ENCODE measurements at places on chromosomes 3 and 15.

DNA sequence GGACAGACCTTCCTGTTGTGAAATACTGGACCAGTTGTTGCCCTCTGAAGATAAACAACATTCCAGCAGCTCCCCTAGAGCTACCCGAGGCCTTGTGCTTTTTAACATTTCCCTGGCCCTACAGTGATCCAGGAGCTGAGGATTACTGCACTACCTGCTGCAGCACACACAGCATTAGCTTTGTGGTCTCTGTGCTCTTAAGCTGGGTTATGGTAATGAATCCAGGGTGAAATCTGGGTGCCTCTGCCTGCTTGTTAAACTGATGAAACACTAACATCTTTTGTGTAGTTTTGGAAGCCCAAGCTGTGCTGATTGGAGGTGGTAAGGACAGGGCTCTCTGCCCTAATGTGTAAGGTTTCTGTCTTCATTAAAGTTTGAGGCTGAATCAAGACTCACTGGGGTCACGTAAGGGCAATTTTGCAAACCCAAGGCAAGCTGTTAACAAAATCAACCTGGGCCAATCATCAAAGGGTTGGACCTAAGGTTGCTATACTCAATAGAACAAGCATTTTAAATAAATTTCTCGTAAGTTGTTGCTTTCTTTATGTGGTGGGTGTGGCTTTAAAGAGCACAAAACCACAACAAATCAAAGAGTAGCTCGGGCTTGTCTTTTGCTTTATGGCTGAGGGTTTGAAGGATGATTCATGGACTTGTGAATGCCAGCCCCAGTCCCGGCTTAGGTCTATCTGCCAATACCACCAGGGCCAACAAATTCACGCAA lies 183.9 kb downstream of the TPRG1 start:
- peak; percentile 11 for DNase-seq

DNA sequence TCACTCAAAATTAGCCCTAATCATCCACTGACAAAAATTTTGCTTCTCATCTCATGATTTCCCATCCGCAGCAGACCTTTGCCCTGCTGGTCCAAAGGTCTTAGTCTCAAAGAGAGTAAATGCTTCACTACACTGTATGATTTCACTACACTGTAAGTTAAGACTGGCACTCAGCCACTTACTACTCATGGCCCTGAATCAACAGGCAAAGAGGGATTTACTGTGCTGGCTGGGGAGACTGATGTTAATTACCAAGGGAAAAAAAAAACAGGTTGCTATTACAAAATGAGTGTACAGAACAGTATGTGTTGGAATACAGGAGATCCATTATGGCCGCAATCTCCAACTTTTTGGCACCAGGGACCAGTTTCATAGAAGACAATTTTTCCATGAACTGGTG lies 214.8 kb downstream of the ZMAT3 start:
- DNase-seq = no peak

GRCh38 chr3:126947429-126947828 lies 35.5 kb upstream of the PLXNA1 start:
- no peak for DNase-seq

DNA sequence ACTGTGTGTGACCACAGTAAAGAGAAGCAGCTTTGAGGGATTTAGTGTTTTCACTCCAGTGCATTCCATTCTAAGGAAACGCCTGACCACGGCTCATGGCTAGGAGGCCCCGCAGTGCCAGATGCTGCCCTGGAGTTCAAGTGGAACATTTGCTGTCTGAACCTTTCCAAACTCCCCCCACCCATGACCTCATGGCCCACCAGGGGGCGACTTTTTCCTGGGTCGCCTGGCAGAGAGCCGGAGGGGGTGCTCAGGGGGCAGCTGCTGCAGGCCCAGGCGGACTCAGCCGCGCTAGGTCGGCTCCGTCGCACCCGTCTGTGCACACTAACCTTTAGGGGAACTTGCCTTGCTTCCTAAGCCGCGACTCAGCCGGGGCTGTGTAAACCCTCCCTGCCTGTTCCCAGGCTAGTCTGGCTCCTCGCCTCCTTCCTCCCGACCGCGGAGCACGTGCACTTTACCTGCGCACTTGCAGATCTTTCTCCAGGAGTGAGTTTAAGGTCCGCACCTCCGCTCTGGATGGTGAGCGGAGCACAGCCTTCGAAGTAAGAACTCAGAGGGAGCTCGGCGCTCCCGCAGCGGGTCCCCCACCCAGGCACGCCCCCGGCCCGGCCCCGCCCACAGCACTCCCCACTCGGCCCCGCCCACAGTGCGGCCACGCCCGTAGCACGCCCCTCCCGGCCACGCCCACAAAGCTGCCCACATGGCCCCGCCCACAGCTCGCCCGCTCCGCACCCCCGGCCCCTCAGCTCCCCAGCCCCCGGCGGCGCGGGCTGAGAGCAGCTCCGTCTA lies at the start of gene OCA2:
Gene OCA2, minus strand, starts transcription at position 550 of the 789 bp plus-strand sequence. CDS start 17,441 bp downstream, outside the sequence.
- no peak for DNase-seq

- DNase-seq = no peak
Observed at GRCh38 chr15:25730918-25731317, 132.2 kb downstream of the ATP10A start.

GRCh38 chr3:9398700-9399336 lies 1.4 kb downstream of the SETD5 start:
- no peak for DNase-seq

DNA sequence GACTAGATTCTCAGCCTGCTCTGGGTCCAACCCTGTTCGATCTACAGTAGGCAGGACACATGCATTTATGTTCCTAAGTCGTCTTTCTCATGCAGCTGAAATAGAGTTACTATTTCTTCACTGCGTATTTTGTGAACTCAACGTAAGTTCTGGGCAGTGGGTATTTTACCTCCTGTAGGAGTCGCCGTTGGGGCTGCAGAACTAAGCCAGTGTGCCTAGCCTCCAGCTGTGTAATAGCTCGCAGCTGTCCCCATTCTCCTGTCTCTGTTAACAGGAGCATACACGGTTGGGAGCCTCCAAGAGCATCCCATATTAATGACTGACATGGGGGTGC lies 58.4 kb upstream of the HRH1 start:
- DNase-seq = no peak

- no peak for DNase-seq
Observed at GRCh38 chr15:37691911-37692310, 242.5 kb upstream of the TMCO5A start.

GRCh38 chr3:129052675-129053074 lies 7.9 kb upstream of the GP9 start:
- no peak for DNase-seq

DNA sequence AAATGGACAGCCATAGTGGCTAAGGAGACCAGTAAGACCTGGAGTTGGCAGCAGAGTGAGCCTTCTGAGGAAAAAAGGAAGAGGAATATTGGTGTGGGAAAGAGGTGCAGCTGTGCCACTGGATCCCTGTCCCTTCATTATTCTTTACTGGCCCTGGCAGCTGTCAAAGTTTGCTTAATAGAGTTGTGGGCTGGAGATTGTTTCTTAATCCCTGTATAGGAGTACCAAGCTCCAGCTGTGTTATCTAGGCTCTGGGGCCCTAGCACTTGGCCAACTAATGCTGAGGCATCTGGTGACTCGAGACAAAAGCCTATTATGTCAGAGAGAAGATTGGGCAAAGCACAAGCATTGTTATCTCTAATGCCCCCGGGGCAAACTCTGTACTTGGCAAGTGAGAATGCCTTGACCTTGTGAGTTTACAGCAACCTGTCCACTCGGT lies 61.4 kb downstream of the ZNF609 start:
- no peak for DNase-seq

- no peak for DNase-seq
Observed at GRCh38 chr15:39156646-39157250, 424.1 kb upstream of the THBS1 start.

GRCh38 chr15:38299216-38299615 lies 46.6 kb downstream of the SPRED1 start:
- peak; percentile 13 for DNase-seq

DNA sequence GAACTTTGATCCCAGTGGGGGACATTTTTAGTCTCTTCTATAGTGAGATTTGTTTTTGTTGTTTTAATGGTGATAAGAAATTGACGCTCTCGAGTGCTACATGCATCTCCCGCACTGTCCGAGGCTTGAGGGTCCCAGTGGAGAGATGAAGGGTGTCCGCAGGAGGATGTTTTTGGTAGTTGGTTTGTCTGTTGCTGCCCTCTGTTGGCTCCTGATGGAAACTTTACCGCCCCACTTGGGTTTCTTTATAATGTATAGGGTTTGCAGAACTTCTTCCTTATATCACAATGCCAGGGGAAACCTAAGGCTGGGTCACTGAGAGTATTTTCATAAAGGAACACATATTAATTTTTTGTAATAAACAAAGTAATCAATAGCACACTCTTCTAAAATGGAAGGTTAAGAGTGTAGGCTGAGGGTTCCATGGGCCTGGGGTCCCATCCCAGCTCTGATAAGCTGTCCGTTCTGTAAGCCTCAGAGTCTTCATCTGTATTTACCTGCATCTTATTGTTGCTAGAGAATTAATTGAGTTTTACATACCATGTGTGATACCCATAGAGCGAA lies 185.3 kb upstream of the FEZF2 start:
- DNase-seq = no peak

DNA sequence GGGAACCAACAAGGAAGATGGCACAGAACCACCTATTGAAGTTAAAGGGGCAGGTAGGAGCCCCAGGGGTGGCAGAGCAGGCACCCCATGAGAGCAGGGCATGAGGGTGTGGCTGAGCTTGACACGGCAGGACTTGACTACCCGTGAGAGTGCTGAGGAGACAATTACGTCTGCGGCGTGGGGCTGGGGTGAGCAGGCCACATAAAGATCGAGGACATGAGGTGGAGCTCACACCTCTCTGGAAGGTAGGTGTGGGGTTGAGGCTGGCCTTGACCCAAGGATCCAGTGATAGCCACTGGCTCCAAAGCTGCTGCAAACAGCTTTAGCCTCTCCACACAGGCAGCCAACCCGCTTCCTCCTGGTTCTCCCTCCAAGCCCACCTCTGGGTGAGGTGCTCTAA lies 64.5 kb downstream of the PCSK6 start:
- no peak for DNase-seq

DNA sequence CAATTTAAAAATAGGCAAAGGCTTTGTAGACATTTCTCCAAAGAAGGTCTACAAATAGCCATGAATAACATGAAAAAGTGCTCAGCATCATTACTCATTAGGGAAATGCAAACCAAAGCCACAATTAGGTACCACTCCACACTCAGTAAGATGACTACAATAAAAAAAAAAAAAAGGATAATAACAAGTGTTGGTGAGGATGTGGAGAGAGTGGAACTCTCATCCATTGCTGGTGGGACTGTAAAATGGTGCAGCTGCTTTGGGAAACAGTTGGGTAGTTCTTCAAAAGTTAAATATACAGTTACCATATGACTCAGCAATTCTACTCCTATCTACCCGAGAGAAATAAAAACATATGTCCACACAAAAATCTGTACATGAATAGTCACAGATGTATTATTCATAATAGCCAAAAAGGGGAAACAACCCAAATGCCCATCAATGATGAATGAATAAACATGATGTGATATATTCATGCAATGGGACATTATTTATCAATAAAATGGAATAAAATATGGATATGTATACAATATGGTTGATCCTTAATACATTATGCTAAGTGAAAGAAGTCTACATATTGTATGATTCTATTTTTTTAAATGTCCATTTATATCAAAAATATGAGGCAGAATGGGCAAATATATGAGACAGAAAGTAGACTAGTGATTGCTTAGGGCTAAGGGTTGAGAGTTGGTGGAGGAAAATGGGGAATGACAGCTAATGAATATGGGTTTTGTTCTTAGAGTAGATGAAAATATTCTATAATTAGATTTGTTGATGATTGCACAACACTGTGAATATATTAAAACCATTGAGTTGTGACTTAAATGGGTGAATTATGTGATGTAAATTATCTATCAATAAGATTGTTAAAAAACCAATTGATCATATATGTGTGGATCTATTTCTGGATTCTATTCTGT lies 66.1 kb upstream of the SMAD3 start:
- DNase-seq = no peak

- DNase-seq = peak; percentile 48
Observed at GRCh38 chr3:112681822-112682325, 40.9 kb upstream of the CCDC80 start.

DNA sequence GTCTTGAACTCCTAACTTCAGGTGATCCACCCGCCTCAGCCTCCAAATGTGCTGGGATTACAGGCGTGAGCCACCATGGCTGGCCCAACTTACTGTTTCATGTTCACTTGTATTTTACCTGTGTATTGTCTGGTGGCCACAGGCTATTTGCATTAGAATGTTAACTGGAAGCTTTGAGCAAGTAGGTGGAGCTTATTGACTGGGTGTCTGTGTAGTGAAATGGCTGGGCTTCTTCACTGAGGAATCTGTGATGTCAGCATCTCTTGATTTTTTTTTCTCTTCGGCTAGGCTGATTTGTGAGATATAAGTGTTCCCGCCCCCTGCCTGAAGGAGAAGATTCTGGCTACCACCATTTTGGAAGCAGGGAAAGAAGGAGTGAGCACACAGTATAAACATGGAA lies 237.8 kb upstream of the PEX5L start:
- no peak for DNase-seq

- DNase-seq = peak; percentile 39
Observed at GRCh38 chr15:72599855-72600464, 54.5 kb upstream of the GOLGA6B start.

GRCh38 chr15:79090487-79091203 lies at the start of gene RASGRF1:
Gene RASGRF1, minus strand, starts transcription at chr15:79090780. Its CDS starts 282 bp downstream, at chr15:79090498.
- no peak for DNase-seq

DNA sequence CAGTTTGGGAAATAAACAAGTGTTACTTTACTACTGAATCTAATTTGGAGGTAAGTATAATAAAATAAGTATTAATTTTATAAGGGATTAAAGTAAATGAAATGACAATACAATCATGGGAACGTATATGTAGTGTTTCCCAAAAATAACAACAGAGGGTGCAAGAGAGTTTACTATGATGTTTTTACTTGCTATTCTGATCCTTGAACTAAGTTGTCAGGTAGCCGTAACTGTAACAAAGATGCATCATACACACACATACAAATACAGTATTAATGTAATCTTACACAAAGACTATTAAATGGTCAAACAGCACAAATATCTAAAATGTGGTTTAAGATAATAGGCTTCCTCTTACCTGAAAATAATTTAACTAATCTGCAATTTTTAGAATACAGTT lies 311.4 kb downstream of the TBC1D5 start:
- DNase-seq = peak; percentile 3

- no peak for DNase-seq
Observed at GRCh38 chr3:67587811-67588210, 66.6 kb downstream of the SUCLG2 start.

- no peak for DNase-seq
Observed at GRCh38 chr3:161414907-161415306, 43.6 kb upstream of the SPTSSB start.

GRCh38 chr3:190586631-190587011 lies 72.7 kb downstream of the IL1RAP start:
- no peak for DNase-seq

DNA sequence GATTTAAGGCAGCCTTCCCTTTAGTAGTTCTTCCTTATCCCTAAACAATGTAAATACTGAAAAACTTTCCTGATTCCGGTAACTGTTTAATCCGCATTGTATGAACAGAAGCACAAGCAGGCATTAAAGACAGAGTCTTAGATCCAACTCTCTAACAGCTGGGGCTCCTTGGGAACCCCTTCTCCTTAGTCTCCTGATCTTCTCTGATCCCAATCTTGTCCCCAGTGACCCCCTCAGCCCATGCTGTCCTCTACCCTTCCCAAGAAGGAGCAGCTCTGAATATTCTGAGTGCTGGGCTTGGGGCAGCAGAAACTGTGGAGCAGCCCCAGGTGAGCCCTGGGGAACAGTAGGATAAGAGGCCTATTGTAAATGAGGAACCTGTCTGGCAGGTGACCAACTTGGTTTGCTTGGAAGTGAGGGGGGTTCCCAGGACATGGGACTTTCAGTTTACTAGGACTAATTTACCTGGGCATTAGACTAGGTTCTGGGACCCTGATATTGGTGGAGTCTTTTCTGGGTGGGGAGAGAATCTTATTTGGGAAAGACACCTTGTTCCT lies 13.0 kb upstream of the SLC30A4 start:
- DNase-seq = no peak

Measured in AG04450 (cell line).